Natural killer cell treated with Interleukin-12 subunit alpha and Interleukin-12 subunit beta and Interleukin-15 and Interleukin-18, amount 100 ng/mL, for 72 hours (primary cell): ENCODE measurements at places on chromosomes 6 and 20. TPM values are rescaled to one million over a fixed set of nuclear protein-coding genes. Genes with fewer than 3 reads are reported as not detected.

CCM2L gene
- total RNA-seq = not detected

LY6G6C gene
- not detected for total RNA-seq

ACTL10 gene
- 4.3 TPM for total RNA-seq

SPDEF gene
- not detected for total RNA-seq

C6orf15 gene
- total RNA-seq = not detected

MYB gene
- total RNA-seq = 145 TPM

SIGLEC1 gene
- total RNA-seq = not detected

UNC5CL gene
- 2.4 TPM for total RNA-seq

RPP40 gene
- total RNA-seq = 7.3 TPM

PDE7B gene
- 0.14 TPM for total RNA-seq

MOXD1 gene
- total RNA-seq = 0.70 TPM

KCNG1 gene
- total RNA-seq = not detected

GRCh38 chr6:43667245-43668150, 20.1 kb downstream of the MRPS18A start:
- DNase-seq = peak; percentile 69

DNA sequence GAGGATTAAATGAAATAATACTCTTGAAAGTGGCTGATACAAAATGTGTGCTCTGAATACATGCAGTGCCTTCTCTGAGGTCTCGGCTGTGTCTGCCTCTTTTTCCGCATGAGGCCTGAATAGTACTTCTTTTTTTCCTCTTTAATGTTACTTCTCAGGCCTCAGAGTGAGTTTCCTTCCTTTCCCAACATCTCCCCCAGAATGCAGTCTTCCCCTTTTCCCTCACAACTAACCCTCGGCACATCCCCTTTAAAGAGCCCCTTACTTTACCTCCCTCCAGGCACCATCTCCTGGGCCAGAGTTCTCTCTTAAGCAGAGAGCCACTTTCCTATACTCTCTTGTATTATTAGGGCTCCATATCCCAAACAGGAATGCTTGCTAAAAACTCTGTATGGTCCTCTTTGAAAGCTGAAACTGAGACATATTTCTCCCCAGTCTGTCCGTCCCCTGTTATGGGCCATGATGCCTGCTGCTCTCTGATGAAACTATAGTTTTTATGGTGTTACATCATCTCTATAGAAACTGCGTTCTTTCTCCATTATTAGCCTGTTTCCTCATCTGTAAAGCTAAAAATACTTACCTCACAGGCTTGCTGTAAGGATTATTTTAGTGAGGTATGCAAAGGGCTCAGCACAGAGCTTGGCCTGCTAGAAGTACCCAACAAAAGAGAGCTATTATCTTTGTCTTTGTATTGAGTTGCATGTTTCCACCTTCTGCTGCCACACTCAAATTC, 2.3 kb downstream of the PLAGL2 start:
- DNase-seq = no peak

GRCh38 chr6:54115966-54116365, 4.7 kb downstream of the MLIP start:
- DNase-seq = no peak

- DNase-seq = no peak
These were observed 132.6 kb downstream of the LCA5 start for GRCh38 chr6:79404677-79405076.

- no peak for DNase-seq
These were observed 65.2 kb upstream of the PRND start for GRCh38 chr20:4656491-4656890.

DNA sequence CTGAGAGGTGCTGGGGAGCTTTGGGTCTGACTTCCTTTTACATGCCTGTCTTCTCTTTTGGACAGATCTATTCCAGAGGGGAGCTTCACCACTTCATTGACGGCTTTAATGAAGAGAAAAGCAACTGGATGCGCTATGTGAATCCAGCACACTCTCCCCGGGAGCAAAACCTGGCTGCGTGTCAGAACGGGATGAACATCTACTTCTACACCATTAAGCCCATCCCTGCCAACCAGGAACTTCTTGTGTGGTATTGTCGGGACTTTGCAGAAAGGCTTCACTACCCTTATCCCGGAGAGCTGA, 13.1 kb downstream of the PRDM1 start:
- DNase-seq = no peak

DNA sequence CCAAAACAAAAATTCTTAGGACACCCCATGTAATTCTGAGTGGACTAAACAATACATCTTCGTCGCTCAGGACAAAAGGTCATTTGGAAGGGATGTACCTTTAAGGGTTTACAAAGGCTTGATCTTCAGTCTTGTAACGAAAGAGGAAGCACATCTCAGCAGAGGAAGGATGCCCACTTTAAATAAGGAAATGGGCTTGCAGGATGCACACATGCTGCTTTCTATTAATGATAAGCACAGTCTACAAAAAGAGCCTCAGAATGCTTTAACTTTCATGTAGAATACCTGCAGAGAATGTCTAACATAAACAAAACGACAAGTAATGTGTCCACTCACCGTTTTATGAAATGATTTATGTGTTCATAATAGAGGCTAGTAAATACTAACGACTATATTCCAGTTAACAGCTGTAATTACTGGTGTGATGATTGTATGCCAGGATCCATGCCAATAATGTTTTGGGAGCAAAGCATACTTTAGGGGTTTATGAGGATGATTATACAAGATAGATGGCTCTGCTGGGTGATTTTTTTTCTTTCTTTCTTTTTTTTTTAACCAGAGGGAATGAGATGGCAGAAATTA, 216.9 kb downstream of the GMDS start:
- no peak for DNase-seq

DNA sequence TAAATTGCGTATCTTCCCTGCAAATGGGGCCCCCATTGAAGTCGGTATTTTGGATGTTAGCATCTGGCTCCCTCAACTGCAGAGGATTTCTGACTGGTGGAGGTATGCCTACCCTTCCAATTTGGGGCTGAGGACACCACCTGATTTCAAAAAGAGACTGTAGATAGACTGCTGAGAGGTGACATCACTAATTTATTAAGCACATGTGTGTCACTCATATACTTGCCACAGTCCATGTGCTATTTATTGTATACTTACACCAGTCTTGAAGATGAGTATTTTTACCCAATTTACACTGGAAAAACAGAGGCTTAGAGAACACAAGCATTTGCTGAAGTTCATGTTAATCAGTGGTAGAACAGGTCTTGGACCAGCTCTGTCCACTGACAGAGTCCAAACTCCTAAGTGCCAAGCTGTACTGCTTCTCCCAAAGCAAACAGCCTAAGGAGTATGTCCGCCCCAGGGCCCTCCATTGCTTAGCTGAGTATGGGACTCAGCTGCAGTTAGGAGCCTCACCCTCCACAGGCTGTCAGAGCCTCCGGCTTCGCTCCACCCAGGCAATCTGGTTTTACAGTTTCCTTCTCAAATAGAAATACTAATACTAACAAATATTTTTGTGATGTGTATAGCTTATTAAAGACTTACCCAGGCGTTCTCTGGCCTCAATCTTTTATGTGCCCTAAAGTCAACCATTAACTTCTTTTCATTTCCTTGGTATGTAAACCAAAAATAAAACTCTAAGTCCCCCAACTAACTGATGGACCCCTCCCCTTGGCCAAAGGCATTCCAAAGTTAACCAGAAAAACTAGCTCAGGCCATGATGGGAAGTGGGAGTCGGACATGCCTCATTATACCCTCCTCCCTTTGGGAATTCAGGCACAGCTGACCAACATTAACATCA, 17.5 kb downstream of the RIN2 start:
- DNase-seq = no peak

- DNase-seq = no peak
These were observed 32.9 kb downstream of the NUDT3 start for GRCh38 chr6:34359418-34360158.

GRCh38 chr6:16483315-16483875, 245.0 kb downstream of the GMPR start:
- DNase-seq = no peak

DNA sequence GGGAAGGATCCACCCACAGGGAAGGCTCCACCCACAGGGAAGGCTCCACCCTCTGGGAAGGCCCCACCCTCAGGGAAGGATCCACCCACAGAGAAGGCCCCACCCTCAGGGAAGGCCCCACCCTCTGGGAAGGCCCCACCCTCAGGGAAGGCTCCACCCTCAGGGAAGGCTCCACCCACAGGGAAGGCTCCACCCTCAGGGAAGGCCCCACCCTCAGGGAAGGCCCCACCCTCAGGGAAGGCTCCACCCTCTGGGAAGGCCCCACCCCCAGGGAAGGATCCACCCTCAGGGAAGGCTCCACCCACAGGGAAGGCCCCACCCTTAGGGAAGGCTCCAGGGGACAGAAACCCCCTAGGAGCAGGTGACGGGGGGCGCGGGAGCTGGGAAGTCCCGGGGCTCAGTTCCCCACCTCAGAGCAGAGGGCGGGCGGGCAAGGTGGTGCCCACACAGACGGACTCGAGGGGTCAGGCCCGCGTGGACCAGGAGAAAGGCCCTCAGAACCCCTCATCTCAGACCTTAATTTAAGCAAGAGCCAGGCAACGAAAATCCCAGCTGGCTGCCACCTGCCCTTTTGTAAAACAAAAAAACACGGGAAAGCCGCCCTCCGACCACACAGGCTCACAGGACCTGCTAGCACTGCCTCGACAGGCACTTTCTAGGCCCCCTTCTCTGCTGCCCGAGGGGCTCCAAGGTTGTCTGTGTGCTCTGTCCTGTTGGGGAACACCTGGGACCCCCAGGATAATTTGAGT, 39.7 kb downstream of the KCNQ2 start:
- no peak for DNase-seq

DNA sequence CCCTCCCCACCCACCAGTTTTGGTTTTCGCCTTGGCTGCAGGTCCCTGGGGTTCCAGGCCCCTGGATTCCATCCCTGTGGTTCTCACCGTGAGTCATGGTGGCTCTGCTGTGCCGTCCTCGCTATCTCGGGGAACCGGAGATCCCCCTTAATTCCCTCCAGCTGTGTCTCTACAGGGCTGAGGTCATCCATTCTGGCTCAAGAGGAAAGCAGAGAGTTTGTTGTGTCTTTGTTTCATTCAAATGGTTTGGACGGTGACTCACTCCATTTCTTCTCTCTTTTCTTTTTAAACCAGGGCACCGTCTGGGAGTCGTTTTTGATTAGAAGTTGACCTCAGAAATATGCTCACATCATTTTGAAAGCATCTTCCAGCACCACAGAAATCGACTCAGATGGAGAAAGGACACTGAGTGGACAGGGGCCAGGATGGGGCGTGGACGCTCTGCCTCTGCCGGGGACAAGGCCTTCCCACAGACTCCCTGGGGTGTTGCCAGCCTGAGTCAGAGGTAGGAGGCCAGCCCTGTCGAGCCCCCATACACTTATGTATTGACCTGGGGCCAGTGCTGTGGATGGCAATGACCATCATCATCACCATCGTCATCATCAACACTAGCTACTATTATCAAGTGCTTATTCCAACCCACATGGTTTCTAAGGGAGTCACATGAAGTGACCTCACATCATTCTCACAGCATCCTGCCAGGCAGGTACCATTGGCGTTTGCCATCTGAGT, 176.2 kb downstream of the NFATC2 start:
- DNase-seq = no peak

DNA sequence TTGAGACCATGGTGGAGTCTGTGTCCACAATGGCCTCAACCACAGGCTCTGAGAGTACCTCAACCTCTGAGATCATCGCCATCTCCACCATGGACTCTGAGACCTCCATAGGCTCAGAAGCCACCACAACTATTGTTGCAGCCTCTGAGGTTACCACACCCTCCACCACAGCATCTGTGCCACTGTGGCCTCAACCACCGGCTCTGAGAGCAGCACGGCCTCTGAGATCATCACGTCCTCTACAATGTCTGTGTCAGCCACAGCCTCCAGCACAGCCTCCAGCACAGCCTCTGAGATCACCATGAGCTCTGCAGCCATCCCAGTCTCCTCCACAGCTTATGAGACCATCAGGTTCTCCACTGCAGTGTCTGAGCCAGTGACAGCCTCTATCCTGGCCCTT, 19.4 kb upstream of the MUC21 start:
- DNase-seq = peak; percentile 75

DNA sequence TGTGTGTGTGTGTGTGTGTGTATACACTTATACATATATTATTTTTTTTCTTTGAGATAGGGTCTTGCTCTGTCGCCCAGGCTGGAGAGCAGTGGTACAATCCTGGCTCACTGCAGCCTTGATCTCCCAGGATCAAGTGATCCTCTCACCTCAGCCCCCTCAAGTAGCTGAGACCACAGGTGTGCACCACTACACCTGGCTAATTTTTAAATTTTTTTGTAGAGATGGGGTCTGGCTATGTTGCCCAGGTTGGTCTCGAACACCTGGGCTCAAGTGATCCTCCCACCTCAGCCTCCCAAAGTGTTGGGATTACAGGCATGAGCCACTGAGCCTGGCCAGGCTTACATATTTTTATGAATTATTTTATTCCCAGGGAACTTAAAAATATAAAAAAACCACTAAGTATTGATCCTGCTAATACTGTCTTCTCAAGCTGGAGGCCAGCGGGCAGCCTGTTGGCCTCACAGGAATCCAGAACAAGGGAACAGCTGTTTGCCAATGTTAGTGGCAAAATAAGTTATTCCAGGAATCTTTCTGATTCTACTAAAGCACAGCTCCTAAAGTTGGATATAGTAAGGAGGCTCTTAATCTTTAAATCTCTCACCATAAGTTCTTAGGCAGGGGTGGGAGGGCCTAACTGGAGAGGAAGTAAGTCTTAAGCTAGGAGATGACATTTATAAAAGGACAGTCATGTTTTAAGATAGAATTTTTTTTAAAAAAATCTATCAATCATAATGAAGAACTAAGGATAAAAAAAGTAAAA, 135.5 kb upstream of the NUP153 start:
- no peak for DNase-seq

GRCh38 chr20:16607364-16608276, 34.4 kb upstream of the KIF16B start:
- no peak for DNase-seq

- no peak for DNase-seq
These were observed 96.9 kb upstream of the VGLL2 start for GRCh38 chr6:117168296-117169063.

- DNase-seq = no peak
These were observed 51.3 kb upstream of the REV3L start for GRCh38 chr6:111534231-111534751.

DNA sequence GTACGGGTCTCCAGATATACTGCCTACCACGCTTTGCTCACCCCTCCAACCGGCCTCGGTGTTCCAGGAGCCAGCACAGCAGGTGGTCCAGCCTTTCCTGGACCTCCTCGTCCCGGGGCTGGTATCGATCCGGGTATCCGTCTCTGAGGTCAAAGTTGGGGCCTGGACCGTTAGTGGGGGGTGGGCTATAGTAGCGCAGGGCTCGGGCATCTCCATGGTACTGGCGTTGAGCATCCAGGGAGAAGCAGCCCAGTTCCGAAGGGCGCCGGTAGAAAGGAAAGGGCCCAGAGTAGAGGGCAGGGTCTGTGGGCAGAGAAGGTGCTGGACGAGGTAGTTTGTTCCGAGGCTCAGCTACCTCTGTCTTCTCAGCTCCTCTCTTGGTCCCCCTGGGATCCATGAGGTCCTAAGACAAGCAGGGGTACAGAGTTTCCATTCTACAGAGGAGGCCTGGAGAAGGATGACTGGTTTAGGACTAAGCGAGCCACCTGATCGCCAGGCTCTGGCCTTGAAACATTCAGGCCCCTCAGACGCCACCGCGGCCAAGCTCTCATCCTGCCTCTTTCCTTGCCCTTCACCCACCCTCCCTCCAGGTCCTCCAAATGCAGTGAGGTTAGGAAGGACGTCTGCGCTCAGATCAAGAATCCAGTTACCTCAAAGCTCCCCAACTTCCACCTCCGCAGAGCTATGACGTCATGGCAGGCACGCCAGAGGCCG, 502 bp downstream of the DXO start:
- peak; percentile 51 for DNase-seq
